ENCODE measurements at places on chromosomes 3 and 15.

GRCh38 chr3:20324664-20325478, 138.9 kb upstream of the SGO1 start:
- no peak for DNase-seq

DNA sequence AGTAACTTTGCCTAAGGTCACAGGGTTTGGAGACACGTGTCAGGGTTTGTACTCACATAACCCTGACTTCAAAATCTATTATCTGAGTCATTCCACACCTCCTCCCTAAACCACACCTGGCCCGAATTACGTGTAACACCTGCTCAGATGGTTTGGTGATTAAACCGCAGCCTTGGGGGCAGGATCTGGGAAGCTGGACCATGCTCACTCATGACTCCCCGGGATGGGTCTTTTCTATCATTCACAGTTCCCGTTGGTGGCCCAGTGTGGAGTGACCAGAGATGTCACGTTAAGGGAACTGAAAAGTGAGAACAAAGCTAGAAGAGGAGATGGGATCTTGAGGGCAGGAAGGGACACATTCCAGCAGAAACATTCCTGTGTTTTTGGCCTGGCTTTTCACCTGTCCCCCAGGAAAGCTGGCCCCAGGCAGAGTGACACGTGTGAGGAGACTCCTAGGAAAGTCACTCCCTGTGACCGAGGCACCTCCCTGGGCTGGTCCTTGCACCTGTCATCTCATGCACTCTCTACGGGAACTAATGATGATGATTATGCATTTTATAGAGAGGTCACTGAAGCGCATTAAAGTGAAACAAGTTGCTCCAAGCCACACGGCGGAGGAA, 75.4 kb upstream of the POMGNT2 start:
- DNase-seq, result peak; percentile 7

- DNase-seq, result no peak
Measured at GRCh38 chr15:59260090-59260489, 53.4 kb downstream of the LDHAL6B start.

- no peak for DNase-seq
Measured at GRCh38 chr3:132117642-132118041, 82.8 kb upstream of the CPNE4 start.

DNA sequence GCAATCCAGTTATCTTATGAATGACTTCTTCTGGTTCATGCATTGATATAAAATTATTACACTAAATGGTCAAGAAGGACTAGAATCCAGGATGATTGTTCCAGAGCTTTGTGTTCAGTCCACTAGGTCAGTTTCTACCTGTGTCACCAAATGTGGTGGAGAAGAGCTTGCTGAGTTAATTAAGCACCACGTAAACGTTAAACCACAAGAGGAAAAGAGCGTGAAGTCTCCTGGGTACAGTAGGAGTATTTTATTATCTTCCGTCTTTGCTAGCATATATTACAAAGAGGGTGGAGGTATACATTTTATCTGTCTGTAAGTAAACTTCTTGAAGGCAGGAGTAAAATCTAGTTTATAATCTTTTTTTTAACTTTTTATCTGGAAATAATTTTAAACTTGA, 23.5 kb downstream of the CHP1 start:
- DNase-seq, result no peak

DNA sequence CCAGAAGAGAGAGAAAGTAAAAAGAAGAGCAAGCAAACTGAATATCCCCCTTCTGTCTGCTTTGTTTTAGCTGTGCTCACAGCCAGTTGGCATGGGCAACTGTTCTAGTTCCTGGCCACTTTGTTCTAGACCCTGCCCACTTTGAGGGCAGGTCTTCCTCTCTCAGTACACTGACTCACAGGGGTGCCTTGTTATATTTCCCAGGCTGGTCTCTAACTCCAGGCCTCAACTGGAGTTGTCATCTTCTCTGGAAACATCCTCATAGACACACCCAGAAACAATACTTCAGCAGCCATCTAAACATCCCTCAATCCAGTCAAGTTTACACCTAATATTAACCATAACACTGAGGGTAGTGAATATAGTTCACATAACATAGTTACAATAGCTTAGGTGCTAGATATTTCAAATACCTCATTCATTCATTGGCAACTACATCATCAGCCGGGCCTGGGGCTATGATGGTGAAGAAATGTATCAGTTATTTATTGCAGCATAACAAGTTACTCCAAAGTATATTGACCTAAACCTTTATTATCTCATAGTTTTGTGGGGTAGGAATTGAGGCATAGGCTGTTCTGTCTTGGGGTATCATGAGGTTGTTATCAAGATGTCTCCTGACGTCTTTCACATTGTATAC, 106.0 kb downstream of the UBE2E2 start:
- no peak for DNase-seq

DNA sequence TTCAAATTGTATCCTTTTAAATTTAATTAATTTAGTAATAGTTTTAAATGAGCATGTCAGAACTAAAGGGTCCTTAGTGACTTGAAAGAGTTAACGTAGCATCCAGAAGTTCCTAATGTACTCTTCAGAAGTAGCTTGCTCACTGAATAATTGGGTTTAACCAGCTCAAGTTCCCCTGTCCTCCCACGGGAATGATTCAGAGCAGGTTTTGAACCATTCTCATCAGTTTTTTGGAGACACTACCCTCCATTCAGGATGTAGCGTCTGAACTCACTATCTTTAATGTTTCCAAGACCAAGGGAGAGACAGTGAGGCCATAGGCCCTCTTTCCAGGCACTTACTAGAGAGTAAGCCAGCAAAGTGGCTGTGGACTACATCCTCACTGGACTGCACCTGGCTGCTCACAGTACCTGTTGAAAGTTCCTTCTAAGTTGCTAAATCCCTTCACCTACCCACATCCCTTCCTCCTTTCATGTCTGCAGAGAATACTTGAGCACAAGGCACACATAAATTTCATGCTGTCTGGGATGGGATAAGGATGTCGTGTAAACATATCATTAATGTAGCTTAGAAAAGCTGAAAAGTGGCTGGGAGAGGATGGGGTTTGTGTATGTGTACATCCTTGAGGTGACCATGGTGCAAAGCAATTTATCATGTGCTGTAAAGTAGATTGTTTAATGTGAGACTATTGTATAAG, 146.3 kb downstream of the PLCL2 start:
- DNase-seq, result no peak

DNA sequence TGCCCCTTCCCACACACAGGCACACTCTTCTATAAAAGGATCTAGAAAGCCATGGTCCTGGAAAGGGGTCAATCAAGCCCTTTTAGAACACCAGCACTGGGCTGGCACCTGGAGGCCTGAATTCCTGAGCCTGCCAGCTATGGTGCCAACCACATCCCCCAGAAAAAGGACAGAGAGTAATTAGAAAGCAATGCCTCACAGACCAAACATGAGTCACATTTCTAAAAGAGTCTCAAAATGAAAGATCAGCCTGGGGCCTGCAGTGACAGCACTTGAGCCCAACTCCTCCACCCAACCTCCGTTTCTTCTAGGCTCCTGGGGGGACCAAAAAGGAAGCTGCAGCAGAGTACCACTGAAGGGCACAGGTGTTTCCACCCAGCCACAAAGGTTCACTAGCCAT, 14.1 kb downstream of the MYLK start:
- DNase-seq, result no peak

GRCh38 chr15:97790180-97790579, 170.3 kb upstream of the ARRDC4 start:
- no peak for DNase-seq

- no peak for DNase-seq
Measured at GRCh38 chr3:52094571-52095485, 38.5 kb upstream of the DUSP7 start.

DNA sequence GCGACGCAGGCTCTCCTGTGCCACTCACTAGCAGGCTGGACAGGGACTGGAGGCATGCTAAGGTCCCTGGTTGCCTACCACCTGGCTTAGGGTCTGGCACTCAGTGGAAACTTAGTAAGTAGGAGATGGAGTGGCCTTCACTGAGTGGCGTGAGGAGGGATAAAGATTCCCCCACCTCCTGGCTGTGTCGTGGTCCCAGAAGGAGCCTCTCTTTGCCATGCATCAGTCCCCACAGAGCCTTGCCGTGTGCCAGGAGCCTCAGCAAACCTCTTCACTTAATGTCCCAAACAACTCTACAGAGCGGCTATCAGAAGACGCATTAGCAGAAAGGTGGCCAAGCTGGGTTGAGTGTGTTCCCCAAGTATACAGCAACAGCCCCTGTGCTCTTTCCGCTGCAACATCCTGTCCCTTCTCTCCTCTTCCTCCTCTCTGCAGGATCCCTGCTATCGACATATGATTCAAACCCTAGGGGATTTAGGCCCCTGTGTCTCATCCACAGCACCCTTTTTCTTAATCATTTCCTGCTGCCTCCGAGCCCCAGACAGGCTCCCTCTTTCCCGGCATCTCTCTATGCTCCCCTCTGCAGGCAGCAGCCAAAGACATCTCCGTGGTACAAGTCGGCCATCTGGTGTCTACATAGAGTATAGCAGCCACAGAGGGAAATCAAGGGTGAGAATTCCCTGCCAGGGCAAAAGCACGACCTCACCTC, 66.7 kb downstream of the SLC6A1 start:
- DNase-seq, result no peak

DNA sequence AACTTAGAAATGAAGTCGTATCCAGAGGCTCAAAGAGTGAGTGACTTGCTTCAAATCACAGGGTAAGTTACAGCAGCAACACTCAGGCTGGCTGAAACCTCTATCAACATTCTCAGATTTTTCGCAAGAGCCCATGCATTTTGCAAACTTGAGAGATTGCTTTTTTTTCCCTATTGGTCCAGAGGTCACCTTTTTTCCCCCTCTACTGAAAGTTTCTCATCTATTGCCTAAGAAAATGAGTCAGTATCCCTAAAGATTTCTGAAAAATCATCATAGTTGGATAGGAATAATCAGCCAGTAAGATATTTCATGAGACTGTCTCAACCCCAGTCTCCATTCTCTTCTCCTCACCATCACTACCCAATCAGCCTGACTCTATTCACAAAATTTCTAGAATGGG, 410.6 kb downstream of the FOXP1 start:
- no peak for DNase-seq

DNA sequence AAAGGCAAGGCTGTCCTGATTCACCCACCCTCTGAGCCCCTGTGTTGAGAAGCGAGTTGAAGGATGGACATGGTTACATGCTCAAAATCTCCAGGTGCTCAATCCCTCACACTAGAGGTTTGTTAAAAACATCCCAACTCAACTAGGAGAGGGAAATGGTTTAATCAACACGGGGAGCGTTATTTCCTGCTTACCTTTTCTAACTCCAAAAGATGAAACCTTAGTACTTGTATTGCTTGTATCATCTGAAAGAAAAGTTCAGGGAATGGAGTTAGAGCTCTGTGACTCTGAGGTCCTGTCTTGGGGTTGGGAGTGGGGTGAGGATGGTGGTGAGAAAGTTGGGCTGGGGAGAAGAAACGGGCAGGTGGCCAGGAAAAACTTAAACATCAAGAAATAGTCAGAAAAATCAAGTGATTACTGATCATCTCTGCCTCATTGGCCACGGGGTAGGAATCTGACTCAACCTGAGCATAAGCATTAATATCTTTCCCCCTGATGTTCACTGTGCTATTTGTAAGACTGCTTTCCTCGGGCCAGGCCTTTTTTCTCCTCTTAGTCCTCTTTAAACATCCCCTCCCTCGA, 5.9 kb downstream of the MEIS2 start:
- DNase-seq, result no peak

DNA sequence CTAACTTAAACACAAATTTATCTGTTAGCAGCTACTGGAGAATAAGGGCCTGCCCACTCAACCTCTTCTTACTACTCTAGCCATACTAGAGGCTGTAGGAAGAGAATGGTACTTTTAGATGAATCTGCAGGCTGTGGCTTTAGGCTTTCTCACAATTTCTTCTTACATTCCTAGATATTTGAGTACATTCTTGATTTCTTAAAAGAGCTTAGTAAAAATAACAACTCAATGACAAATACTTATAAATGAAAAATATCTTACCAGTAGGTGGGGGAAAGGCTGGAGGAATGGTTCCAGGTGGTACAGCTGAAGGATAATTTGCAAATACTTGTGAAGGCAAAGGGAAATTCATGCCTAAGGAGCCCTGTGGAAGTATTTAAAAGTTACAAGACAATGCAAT, 92.9 kb upstream of the GK5 start:
- DNase-seq, result no peak

- no peak for DNase-seq
Measured at GRCh38 chr3:55708242-55708641, 221.1 kb upstream of the WNT5A start.

GRCh38 chr15:59347915-59348314, 24.8 kb downstream of the MYO1E start:
- DNase-seq, result no peak

GRCh38 chr3:18086078-18086477, 339.1 kb downstream of the SATB1 start:
- no peak for DNase-seq

GRCh38 chr3:134563601-134564000, 77.7 kb downstream of the CEP63 start:
- DNase-seq, result no peak

DNA sequence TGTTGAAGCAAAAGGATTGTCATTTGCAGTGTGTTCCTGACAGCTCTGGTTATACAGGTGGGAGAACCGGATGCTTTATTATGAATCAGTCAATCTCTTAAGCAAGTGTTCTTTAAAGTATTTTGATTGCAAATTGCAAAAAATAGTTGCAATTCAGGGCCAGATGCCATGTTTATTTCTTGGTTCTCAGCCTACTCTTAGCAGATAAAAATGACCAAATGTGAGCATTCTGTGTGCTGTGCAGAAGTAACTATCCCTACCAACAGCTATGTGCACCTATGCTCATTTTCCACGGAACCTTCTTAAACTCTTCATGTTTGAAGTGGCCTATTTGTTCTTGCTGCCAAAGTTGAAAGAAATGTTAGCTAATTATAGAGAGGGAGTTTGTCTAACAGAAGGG, 262.3 kb upstream of the RASGRP1 start:
- no peak for DNase-seq

GRCh38 chr3:124620600-124621063, 109.6 kb upstream of the UMPS start:
- DNase-seq, result peak; percentile 9

DNA sequence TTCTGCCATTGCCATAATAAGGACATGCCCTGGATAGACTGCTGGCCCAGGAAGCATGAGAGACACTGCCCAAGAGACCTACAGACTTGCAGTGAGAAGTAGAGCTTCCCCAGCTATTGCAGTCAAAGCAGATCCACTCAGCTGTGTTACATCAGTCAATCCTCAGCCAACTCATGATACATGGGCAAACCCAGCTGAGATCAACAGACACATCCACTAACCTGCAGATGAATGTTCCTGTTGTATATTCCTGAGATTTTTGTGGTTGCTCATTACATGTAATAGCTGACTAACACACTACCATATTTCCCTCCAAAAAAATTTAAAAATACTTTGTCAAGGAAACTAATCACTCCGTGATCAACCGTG, 68.6 kb downstream of the DCLK3 start:
- DNase-seq, result no peak

GRCh38 chr3:196499807-196500524, 3.6 kb downstream of the RNF168 start:
- no peak for DNase-seq

DNA sequence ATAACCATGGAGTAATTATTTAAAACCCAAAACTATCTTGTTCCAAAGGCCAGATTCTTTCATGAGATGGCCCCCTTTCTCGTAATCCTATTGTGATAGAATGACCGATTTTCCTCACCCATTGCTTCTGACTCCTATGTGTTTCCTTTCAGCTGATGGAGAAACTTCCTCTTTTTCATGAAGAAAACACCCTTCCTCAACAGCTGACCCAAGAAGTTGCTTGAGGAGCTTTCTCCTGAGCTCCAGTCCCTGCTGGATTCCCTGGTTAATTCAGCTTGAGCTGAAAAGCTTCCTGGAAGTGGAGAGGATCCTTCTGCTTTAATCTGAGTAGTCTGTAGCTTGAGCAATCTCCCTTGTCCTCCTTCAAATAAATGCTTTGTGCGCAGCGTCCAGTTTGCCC, 75.0 kb downstream of the BFSP2 start:
- no peak for DNase-seq

- no peak for DNase-seq
Measured at GRCh38 chr15:70625011-70625410, 138.3 kb downstream of the UACA start.

All from activated CD8-positive, alpha-beta memory T cell treated with anti-CD3 and anti-CD28 coated beads for 1 hour (primary cell).